ENCODE measurements at places on chromosomes 11 and 22. TPM values are rescaled to one million over a fixed set of nuclear protein-coding genes. Genes with fewer than 3 reads are reported as not detected.

The TPBGL gene
- 0.22 TPM for total RNA-seq

The GAL3ST3 gene
- total RNA-seq = not detected

The MYBPC3 gene
- total RNA-seq = not detected

The NAALAD2 gene
- 0.09 TPM for total RNA-seq

The FAM180B gene
- not detected for total RNA-seq

The OOSP4A gene
- total RNA-seq = 0.40 TPM

The CSTPP1 gene
- 12.1 TPM for total RNA-seq

Data from K562 (cell line).